ENCODE measurements at places on chromosomes 13 and 19.

GRCh38 chr19:4284176-4284958 is 5.3 kb downstream of the SHD start:
- no peak for DNase-seq

GRCh38 chr19:50415661-50416033 is 3.1 kb upstream of the SPIB start:
- no peak for DNase-seq

GRCh38 chr19:58183817-58184215 is 955 bp downstream of the ZNF274 start:
- no peak for DNase-seq

DNA sequence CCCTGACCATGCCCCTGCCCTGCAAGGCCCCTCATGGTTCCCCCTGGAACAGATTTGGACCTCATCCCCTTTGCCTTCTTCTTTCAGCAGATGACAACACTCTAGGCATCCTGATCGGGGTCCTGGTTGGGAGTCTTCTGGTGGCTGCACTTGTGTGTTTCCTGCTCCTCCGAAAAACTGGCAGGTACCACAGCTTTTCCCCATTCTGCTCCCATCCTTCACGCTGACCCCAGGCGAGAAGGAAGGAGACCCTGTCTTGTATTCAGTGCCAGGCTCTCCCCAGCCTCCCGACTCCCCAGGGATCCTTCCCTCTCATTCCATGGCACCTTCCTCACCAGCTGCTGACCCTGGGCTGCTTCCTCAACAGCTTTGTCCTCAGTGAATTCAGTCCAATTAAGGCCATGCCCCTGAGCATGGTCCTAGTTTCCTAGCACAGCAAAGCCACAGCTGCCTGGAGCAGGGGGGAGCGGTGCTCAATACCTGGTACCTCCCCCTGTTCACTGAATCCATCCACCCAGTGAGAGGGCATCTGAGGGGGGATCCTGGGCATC is 8.4 kb downstream of the CEACAM21 start:
- no peak for DNase-seq

DNA sequence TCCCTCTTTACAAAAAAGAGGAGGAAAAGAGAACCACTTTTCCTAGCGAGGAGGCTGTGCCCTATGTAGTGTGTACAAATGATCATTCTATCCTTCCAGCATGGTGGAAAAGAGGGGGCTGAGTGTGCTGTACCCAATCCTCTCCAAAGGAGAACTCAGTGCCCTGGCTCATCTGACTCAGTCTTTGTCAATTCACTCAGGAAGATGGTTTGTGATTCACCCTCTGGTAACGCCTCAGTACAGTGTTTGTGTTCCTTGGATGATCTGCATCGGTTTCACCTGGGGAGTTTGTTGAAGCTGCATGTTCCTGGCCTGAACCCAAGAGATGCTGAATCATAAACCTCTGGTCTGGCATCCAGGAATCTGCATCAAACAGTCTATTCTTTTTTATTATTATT is 18.3 kb upstream of the ENOX1 start:
- no peak for DNase-seq

GRCh38 chr19:13817018-13817614 is 21.9 kb downstream of the ZSWIM4 start:
- no peak for DNase-seq

DNA sequence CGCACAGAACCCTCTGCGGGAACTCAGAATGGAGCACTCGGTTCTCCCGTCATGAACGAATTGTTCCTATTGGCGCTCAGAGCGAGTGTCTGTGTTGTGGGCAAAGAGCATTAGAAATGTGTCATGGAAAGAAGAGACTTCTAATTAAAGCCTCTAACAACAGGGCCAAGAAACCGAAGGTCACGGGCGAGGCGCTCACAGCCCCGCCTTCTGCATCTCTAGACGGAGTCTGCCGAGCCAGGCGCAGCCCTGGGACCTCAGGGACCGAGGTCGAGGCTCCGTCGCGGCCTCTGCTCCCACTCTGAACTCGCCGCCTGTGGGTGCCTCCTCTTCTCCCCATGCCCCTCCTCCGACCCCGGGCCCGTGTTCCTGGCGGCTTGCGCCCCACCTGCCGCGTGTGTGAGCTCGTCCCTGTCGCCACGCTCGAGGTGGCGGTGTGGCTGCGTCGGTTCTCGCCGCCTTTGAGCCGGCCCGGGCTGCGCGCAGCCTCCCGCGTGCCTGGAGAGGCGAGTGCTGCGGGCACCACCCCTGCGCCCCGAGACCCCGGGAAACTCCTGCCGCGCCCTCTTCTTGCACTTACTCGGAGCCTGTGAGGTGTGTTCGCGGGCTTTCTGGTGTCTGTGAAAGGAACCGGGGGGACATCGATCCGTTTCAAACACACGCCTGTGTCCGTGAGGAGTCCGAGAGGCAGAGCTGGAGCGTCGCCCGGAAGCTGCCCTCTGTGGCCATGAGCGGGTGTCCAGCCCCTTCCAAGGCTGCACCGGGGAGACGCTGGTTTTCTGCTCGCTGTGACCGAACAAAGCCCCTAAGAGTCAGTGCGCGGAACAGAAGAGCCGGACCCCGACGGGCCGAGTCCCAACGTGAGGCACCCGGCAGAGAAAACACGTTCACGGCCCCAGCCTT is 45.4 kb upstream of the SPACA7 start:
- DNase-seq, result no peak

GRCh38 chr13:43936647-43937046 is 56.9 kb downstream of the LACC1 start:
- DNase-seq, result no peak

GRCh38 chr13:47114030-47114429 is 217.2 kb upstream of the HTR2A start:
- no peak for DNase-seq

All from stimulated activated CD4-positive, alpha-beta T cell treated with anti-CD3 and anti-CD28 coated beads, Interleukin-1b, Interleukin-23, amount 100 ng/mL, for 1 hour (primary cell).